Inflammatory macrophage treated with lipopolysaccharide for 1 hour (primary cell): ENCODE measurements at places on chromosomes 7 and 10.

GRCh38 chr10:72106154-72106849 lies 18.0 kb upstream of the SPOCK2 start:
- DNase-seq, result no peak

GRCh38 chr7:136146925-136147324 lies 169.8 kb upstream of the MTPN start:
- no peak for DNase-seq

GRCh38 chr7:134084488-134085144 lies 42.5 kb upstream of the LRGUK start:
- DNase-seq, result peak; percentile 72

DNA sequence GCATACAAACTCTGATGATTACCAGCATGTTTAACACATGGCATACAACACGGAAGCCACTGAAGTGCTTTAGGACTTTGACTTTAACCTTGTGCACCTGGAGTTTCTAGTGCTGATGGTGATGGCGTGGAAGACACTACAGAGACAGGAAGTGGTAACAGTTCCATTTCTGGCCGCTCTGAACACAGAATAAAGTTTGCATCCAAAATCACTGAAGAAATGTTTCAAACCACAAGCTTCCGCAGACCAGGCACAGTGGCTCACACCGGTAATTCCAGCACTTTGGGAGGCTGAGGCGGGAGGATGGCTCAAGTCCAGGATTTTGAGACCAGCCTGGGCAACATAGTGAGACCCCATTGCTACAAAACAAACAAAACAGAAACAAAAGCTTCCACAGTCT lies 40.3 kb upstream of the TNPO3 start:
- DNase-seq, result no peak

DNA sequence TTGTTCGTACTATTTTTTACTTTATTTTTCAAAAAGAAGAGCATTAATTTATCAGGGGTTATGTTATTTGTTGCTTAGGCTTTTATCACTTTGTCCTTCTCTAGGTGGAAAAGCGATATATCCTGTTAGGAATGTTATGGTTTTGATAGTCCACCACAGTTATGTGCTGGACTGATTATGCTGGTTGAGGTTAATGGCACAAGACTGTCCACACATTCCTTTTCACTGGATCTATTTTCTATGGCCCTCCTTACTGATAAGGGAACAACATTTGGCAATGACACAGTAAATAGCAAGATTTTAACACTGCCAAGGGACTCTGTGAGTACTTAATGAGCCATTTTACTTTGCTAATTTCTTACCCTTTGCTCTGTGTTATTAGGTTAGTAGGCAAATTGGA lies 1212.3 kb downstream of the NXPH1 start:
- no peak for DNase-seq

GRCh38 chr7:35257251-35258124 lies 3.6 kb upstream of the TBX20 start:
- no peak for DNase-seq

GRCh38 chr7:28211006-28211405 lies 30.4 kb upstream of the JAZF1 start:
- peak; percentile 63 for DNase-seq

- DNase-seq, result no peak
These were observed 23.6 kb downstream of the HECW1 start for GRCh38 chr7:43136064-43136463.

DNA sequence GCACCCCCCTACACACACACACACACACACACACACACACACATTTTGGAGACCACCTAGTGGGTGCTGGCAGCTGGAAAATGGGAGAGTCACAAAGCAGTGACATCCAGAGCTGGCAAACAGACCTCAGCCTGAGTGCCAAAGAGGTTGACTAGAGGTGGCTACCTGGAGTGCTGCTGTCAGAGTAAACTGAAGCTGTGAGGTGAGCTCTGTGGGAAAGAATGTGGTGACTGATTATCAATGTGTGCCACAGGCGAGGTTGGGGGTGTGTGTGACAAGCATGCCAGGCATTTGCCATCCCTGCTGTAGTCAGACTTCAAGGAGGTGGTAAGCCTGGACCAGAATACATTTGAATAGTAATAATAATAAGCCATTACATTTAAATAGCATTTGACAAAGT lies 120.6 kb downstream of the SLIT1 start:
- no peak for DNase-seq

DNA sequence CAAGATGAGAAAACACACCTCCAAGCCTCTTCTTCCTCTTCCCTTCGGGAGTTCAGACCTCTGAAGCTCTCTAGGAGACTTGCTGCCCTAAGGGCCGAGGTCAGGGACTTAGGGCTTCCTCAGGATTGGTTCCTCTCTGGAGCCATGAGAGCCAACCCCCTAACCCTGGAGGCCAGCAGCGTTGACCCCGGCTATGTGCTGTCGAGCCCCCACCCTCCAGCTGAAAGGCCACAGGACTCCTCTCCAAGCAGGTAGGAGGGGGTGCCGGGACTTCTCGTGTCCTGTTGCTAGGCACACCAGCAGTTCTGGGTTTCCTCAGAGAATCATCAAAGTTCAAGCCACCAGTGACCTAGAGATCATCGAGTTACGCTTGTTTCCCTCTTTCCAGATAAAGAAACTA lies 87.4 kb downstream of the ARHGAP22 start:
- no peak for DNase-seq

DNA sequence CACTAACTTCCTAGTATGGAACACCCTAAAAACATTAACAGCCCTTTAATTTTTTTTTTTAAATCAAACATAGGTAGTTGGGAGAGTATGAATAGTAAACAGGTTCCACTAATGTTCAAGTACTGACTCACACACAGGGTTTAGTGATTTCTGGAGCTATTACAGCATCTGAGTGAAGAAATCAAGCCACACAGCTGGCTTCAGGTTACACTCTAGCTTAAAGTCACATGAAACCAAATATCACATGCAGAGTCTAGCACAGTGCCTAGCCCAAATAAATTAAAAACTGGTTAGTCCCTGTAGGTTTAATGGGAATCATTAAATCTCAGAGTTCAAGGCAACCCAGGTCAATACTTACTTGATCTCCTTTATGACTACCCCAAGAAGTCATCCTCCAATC lies 11.6 kb downstream of the PANK1 start:
- no peak for DNase-seq

DNA sequence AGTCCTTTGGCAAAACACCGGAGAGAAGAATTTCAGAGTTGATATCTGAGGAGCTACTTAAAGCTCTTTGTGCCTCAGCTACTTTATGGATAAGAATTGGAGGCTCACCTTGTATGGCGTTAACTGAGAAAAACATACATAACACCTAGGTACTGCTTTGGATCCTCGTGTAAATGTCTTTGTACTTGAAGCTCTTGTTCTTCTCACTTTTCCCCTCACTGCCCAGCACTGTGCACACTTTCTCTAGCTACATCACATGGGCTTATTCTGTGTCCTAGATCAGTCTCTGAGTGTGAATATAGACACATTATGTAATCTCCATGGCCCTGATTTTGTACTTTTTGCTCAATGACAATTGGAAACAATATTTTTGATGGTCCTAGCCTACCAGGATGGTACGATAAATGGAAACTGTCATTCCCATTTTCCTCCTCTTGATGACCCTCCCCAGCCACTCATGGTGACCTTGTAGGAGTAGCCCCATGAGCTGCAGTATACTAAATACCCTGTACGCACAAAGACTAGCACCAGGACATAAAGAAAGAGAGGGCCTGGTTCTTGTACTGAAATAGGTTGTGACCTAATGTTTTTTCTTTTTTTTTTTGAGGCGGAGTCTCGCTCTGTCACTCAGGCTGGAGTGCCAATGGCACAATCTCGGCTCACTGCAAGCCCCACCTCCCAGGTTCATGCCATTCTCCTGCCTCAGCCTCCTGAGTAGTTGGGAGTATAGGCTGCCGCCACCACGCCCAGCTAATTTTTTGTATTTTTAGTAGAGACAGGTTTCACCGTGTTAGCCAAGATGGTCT lies 22.1 kb downstream of the STAMBPL1 start:
- no peak for DNase-seq

GRCh38 chr7:154646126-154647013 lies 356.6 kb downstream of the PAXIP1 start:
- no peak for DNase-seq

GRCh38 chr7:23544913-23545354 lies 13.2 kb upstream of the TRA2A start:
- DNase-seq, result peak; percentile 67

GRCh38 chr7:79245623-79246249 lies 207.7 kb downstream of the MAGI2 start:
- DNase-seq, result no peak

DNA sequence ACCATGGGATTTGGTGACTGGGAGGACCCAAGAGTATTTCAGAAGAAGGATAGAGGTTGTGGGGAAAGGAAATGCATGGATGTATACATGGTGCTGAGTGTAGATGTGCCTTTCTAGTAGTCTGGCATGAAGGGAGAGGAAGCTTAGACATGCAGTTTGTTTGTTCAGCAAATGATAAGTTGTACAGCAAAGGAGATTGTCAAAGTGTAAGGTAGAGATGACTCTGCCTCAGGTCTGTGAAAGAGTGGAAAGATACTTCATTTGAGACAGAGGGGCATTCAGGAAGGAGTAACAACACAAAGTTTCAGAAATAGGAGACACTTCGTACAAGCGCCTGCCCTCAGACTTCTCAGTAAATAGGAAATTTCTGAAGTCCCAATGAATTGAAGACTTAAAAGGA lies 152.3 kb downstream of the CELF2 start:
- DNase-seq, result no peak

DNA sequence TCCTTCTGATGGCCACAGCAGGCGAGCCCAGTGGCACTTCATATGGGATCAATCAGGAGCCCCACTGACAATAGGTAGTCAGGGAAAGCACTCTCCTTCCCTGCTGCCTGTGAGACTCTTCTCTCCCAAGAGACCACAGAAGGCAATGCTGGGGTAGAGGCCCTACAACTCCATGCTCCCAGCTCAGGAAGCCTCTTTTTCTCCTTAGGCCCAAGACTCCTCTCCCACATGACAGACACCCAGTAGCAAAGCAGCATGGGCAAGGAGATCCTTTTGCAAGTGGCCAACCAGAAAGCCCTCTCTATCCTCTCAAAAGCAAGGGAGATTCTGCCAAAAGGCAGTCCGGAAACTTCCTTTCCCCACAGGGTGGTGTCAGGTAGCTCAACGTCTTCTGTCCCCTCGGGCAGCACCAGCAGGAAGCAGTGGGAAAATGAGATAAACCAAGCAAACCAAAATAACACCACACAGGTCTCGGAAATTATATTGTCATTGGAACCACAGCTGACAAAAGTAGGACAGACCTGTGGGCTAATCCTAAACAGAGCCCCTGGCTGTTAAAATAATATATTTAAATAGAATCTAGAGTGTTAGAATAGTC lies 172.7 kb upstream of the GDF10 start:
- no peak for DNase-seq

DNA sequence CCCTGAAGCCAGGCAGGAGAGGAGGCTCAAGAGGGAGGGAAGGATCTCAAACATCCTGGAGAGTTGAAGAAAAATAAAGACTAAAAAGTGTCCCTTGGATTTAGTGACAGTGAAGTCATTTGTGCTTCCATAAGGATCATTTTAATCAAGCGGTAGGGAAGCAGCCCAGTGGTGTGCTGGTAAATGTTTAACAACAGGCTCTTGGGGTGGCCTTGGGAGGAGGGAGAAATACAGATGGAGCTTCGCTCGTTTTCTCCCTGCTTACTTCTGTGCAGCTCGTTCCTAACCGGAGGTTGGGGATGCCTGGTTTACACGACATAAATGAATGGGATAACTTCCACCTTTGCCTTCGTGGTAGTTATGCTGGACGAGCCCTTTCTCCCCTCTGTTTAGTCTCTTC lies 140.0 kb downstream of the CAMK1D start:
- no peak for DNase-seq

GRCh38 chr10:71260622-71261325 lies 48.4 kb downstream of the UNC5B start:
- DNase-seq, result no peak

DNA sequence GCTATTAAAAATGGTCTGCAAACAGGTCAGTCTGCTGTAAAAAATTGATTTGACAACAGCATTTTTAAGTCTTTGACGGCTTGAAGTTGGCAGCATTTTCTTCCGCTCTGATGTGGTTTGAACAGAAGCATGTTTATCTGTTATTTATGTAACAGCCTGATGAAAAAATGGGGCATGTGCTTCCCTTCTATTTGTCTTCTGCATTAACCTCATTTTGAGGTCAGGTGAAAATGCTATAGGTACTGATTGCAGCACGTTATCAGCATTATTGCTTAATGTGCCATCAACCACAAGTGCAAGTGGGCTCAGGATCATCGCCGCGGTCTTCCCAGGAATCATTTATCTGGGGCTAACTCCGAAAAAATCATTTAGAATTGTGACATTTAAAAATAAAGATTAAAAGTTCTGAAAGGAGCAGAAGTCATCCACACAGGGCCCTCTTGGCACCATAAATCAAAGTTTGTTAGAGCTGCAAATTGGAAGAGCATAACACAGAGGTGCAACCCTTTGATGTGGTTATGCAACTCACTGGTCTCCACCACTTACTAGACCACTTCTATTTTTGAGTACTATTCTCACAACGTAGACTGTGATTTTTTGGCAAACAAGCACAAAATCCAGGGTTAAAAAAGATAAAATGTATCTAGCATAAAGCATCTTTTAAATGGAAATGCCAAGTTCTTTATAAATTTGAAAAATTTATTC lies 307.7 kb downstream of the MDFIC start:
- no peak for DNase-seq

- no peak for DNase-seq
These were observed 150.2 kb downstream of the VPS50 start for GRCh38 chr7:93382362-93382761.

- no peak for DNase-seq
These were observed 192.6 kb upstream of the LYZL2 start for GRCh38 chr10:30821994-30822692.

GRCh38 chr10:96500519-96500918 lies 13.2 kb downstream of the TLL2 start:
- DNase-seq, result no peak
